T-helper 1 cell (primary cell): ENCODE measurements at places on chromosomes 3 and 15.

GRCh38 chr15:96160269-96160668 lies 170.2 kb upstream of the NR2F2 start:
- no peak for DNase-seq

- DNase-seq: no peak
These were observed 114.9 kb downstream of the SLC25A26 start for GRCh38 chr3:66335671-66336070.

- no peak for DNase-seq
These were observed 340.4 kb upstream of the KCNMB2 start for GRCh38 chr3:178195824-178196223.

GRCh38 chr3:172156586-172156955 lies 117.2 kb downstream of the FNDC3B start:
- no peak for DNase-seq

GRCh38 chr3:25823314-25823713 lies 33.4 kb downstream of the OXSM start:
- no peak for DNase-seq

- no peak for DNase-seq
These were observed 7.6 kb downstream of the MAN2C1 start for GRCh38 chr15:75360856-75361255.

DNA sequence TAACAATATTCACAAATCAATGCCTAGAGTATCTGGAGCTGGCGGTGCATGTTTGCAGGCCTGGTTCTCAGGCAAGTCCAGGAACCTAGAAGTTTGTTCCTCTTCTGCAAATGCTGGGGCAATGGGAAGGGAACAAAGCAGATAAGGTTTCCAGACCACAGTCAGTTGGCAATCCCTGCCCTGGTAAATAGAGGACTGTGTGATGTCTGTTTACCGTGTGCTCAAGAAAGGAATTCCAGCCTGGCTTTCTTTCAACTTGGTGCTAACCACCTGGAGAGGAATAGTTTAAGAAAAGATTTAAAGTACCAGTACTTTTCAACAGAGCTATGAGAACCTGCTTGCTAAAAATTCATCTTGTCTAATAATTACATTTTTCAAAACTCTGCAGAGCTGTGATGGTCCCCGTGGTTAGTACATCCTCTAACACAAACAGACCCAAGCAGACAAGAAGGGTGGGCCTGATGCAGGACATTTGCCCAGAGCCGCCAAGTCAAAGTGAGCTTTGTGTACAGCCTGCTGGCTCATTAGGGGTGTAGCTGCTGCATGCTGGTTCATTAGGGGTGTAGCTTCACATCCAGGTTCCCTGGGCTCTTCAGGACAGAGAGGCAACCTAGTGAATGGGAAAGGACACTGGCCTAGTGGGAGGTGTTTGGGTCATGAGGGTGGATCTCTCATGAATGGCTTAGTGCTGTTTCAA lies 220.5 kb downstream of the SQOR start:
- DNase-seq: no peak

- no peak for DNase-seq
These were observed 848.6 kb downstream of the ROBO1 start for GRCh38 chr3:78919021-78919755.

DNA sequence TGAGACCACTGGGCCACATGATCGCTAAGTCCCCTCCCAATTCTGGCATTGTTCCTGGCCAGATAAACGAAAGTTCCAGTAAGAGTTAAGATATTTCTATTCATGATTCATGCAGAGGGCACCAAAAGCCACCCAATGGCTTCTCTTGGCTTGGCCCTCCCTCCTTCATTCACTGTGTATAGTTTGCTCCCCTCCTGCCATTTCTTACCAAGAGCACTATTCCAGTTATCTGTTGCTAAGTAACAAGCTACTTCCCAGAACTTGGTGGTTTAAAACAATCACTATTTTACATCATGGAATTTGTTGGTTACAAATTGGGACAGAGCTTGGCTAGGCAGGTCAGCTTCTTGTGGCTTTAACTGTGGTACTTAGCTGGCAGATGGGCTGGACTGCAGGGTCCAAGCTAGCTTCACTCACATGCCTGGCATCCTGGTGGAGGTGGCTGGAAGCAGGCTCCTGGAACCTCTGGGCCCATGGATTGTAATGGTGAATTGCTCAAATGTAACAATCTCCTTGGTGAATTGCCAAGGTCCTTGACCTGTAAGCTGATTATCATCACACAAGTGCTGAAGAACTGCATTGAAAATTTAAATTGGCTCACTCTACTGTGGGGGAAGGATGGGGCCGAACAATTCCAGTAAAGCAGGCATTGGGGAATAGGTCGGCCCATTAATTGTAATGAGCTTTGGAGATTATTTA lies 16.6 kb downstream of the EAF1 start:
- no peak for DNase-seq

DNA sequence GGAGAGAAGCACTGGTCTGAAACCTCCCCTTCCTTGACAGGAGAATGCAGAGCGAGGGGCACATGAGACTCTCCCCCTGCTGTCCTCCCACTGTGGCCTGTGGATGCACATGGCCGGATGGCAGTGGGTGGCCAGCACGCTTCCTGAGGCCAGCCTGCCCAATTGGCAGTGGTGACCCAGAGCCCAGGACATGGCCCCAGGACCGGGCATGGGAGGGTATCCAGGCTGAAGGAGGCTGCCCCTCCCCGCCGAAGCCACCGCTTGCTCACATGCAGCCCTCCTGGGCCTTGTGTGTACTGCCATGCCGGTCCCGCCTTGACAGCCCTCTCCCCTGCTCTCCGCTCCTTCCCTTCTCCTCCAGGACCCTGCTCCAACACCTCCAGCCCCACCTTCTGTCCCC lies 100.9 kb downstream of the MEGF11 start:
- DNase-seq: no peak

GRCh38 chr3:53180305-53181023 lies 19.5 kb downstream of the PRKCD start:
- DNase-seq: no peak

DNA sequence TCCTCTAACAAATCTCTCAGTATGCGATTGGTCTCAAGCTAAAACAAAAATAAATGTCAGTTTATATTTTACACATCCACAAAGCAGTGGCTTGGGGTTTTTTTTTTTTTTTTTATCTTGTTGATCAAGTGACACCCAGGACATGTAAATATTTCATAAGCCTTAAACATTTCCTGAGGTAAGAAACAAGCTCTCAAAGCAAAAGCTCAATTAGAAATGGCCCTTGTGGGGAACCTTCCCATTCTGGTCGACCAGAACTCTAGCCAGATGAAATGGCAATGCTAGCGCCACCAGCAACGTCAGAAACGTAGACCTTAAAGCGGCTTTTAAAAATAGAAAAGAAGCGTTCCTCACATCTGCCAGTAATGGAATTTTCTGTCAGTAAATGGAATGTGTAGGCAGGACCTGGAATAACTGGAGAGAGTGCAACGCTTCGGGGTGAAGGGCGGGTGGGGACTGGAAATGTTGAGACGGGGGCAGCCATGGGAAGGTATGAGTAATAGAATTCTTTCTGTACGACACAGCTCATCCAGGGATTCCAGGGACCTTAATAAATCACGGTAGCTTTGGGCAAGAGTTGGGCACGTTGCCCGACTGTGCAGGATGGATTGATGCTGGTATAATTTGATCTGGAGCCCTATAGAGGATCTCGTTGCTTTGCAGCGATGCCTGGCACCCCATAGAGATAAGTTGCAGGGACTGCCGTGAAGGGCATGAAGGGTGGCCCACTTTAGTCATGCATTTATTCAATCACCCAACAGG lies 44.4 kb downstream of the BTD start:
- no peak for DNase-seq

- DNase-seq: no peak
These were observed 755.9 kb upstream of the LMCD1 start for GRCh38 chr3:7745711-7746110.

- no peak for DNase-seq
These were observed 68.9 kb downstream of the THBS1 start for GRCh38 chr15:39649757-39650156.

GRCh38 chr3:30640851-30641250 lies 34.5 kb downstream of the TGFBR2 start:
- no peak for DNase-seq

DNA sequence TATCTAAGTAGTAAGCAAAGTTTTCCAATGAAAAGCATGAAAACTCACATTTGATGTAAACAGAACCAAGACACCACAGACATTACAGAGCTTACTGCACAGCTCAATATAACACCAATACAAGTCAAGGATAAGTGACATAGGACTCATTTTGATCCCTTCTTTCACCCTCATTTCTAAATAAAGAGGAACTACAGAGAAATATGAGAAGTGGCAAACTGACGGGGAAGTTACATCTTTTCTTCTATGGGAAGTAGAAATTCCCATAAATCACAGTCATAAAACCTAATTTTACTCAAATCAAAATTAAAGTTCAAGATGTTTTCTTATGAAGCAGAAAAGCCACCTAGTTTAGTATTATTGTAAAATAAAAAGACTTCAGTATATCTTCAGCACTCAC lies 3.8 kb downstream of the ATG3 start:
- DNase-seq: no peak

- DNase-seq: no peak
These were observed 5.2 kb downstream of the SST start for GRCh38 chr3:187665010-187665409.

- DNase-seq: no peak
These were observed 70.4 kb upstream of the CMTM7 start for GRCh38 chr3:32321095-32321790.

GRCh38 chr15:52670087-52670486 lies 9.1 kb downstream of the ATOSA start:
- no peak for DNase-seq

DNA sequence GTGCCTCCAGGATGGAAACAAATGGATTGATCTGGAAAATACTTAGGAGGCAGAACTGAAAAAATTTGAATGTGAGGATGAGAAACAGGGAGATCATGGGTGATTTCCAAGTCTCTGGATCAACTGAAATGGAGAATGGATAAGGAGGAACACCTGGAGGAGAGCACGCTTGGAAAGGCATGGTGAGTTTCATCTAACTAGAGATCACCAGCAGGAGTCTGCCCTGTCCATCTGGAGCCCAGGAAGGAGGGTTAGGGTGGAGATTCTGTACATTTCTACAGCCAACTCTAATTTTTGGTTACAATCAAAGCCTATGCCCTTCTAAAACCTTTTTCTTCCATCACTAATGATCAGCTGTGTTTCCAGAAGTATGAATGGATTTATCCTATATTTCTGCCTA lies 995.9 kb upstream of the CFAP20DC start:
- DNase-seq: no peak

DNA sequence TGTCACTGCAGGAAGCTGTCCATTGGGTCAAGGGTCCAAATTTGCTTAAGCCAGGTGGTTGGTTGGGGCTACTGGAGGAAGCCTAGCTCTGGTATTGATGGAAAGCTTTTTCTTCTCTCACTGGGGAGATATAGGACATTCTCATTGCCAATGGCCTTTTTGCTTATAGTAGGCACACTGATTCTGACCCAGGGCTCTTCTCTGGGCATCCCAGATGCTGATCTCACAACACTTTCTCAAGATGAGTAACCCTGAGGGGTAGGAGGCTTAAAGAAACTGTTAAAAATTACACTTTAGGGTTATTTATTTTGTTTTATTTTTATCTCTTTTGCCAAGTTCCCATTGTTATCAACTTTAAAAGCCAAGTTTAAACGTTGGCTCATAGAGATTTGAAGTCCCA lies 337.8 kb downstream of the LRRC3B start:
- DNase-seq: no peak

DNA sequence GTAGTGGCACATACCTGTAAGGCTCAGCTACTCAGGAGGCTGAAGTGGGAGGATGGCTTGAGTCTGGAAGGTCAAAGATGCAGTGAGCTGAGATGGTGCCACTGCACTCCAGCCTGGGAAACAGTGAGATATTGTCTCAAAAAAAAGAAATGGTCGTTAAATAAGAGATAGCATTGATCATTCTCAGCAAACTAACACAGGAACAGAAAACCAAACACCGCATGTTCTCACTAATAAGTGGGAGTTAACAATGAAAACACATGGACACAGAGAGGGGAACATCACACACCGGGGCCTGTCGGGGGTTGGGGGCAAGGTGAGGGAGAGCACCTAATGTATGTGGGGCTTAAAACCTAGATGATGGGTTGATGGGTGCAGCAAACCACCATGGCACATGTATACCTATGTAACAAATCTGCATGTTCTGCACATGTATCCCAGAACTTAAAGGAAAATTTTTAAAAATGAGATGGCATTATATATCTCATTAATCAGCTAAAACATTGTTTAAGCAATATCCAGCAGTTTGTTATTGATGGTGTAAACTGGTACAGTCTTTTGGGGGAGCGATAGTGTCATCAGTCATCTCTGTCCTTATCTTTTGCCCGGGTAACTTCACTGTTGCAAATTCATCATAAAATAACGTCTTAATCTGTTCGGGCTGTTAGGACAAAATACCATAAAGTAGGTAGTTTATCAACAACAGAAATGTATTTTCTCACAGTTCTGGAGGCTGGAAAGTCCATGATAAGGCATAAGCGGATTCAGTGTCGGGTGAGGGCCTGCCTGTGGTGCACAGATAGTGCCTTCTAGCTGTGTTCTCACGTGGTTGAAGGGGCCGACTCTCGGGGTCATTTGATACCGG lies 1.7 kb upstream of the MAN2A2 start:
- DNase-seq: no peak

- no peak for DNase-seq
These were observed 57.8 kb upstream of the TGFBR2 start for GRCh38 chr3:30548600-30548999.

GRCh38 chr15:39326306-39326975 lies 254.4 kb upstream of the THBS1 start:
- DNase-seq: no peak

GRCh38 chr3:129358772-129359371 lies 69.6 kb downstream of the EFCAB12 start:
- no peak for DNase-seq

DNA sequence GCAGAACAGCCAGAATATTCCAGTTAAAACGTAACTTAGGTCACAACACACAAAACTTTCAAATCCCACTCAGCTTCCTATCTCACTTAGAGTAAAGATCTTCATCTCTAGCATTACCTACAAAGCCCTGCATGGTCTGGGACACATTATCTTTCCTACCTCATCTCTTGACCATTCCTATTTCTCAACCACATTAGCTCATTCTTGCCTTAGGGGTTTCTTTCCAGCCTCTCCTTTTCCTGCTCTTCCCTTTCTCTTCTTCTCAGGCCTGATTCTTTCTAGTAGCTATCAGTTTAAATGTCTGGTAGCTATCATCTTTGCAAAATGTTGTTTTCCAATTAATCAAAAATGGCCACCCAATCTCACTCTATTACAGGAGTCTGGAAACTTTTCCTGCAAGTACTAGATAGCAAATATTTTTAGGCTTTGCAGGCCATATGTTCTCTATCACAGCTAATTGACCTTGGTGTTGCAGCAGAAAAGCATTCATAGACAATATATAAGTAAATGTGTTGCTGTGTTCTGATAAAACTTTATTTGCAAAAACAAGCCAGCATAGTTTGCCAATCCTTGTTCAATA lies 15.1 kb upstream of the CBLB start:
- no peak for DNase-seq

- DNase-seq: no peak
These were observed 4.0 kb upstream of the FAM3D start for GRCh38 chr3:58670506-58671135.
